Occipital lobe (tissue), 3 donors: ENCODE measurements at places on chromosomes 2 and 18. TPM values are rescaled to one million over a fixed set of nuclear protein-coding genes. Genes with fewer than 3 reads are reported as not detected.

DNA sequence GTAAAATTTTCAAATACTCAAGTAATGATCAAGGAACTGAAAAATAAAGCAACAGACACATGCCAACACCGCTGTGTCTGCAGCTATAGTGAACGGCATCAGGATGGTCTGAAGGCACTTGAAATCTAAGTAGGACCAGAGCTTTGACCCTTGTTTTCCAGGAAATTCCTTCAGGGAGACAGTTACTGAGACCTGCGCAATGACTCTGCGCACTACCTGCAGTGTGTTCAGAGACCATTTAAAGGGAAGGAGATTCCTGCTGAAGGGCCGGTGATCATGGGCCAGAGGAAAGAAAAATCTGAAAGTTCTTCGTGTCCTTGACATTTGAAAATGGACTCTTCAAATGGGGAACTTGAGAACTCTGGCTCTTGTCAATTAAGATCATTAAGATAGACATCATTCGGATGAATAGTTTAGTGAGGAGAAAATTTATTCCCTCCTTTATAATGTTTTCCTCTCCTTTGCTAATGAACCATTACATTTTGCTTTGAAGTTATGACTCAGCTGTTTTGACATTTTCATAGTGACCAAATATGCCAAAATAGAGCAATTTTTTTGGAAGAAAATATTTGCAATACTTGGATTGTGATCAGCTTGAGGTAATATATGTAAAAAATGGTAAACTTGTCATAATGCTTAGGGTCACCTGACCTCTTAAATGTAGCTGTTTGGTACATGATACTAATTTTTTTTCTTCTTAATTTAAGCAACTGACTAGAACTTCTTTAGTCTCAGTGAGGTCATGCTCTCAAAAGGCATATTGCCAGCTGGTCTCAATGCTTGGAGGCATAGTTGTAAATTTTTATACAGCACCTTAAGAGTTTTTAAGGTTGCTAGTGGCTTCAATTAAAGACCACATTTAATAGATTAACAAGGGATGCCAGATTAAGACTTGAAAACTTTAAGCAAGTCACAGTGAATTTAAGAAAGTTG, 329.3 kb downstream of the ARHGAP15 start:
- no peak for DNase-seq

DNA sequence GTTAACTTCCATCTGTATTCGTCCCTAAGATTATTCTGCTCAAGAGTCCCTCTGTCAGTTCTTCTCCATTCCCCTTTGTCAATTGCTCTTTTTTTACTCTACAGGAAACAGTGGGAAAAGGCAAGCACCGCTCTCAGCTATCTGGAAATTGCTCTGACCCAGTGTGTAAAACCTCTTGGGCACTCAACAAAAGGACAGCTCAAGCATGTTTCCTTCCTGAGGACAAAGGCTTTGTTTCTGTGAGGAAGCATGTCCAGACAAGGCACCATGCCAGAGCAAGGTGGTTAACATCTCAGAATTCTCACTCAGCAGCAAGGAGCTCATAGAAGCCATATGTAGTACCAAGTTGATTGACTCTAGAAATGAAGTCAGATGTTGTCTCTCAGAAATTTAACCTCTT, 735.6 kb downstream of the TSN start:
- DNase-seq, result no peak

GRCh38 chr2:218137514-218137913, 11.7 kb downstream of the CXCR2 start:
- DNase-seq, result no peak

ASB18 gene
- 0.78 TPM for total RNA-seq

- DNase-seq, result no peak
Measured at GRCh38 chr18:46008531-46008930, 41.4 kb upstream of the EPG5 start.
